Left lobe of liver (tissue), 2 donors: ENCODE measurements at places on chromosomes 5 and 9. TPM values are rescaled to one million over a fixed set of nuclear protein-coding genes. Genes with fewer than 3 reads are reported as not detected.

- DNase-seq = no peak
Observed at GRCh38 chr5:58628626-58629025, 45.8 kb downstream of the RAB3C start.

- no peak for DNase-seq
Observed at GRCh38 chr5:138460032-138460693, 5.1 kb upstream of the EGR1 start.

SLC36A3 gene
- total RNA-seq = not detected

ADAMTS12 gene
- 1.9 TPM for total RNA-seq

- no peak for DNase-seq
Observed at GRCh38 chr9:27701016-27701415, 127.7 kb upstream of the C9orf72 start.

DNA sequence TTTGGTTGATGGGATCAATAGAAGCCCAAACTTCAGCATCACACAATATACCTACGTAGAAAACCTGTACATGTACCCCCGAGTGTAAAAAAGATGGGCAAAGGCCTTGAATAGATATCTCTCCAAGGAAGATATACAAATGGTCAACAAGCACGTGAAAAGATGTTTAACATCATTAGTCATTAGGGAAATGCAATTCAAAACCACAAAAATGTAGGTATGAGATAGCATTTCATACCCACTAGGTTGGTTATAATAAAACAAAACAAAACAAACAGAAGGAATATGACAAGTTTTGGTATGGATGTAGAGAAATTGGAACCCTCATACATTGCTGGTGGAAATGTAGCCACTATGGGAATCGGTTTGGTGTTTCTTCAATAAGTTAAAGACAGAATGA, 33.1 kb upstream of the PPARGC1B start:
- no peak for DNase-seq

DNA sequence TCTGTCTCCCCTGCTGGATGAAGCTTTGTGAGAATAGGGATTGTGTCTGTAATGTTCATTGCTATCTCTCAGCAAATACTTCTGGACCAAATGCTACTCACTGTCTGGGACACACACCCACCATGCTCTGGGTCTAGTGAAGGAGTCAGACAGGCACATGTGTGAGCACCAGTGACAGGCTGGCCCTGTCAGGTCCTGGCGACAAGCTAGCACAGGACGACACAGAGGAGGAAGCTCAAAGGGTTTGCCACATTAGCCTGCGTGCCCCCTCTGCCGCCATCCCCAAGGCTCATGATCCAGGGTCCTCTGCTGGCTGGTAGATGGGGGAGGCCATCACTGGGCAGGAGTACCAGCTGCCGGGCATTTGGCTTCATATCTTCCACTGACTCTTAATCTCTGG, 23.3 kb downstream of the LRSAM1 start:
- DNase-seq = no peak

DNA sequence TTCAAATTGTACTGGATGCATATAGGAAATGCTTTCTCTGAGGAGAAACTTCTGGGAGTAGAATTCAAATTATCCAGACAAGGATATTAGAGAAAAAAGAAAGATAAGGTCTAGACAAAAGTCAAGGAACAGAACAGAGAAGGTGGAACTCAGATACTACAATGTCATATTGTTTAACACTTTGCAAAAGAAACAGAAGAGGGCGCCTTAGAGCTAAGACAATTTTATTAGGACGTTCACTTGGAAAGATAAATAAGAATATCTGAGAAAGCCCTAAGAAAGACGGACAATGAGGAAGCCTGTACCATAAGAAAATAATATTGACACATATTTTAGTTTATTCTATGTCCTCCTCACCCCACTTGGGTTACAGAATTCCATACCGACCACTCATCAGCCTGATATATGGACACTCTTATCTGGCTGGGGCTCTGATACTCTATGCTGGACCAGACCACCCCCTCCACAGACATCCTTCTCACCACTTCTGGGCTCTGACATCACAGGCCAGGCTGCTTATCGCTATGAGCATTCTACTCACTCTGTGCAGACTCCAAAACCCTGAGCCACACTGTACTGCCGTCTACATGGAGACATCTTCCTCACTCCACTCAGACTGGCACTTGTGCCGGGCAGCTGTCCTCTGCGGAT, 9.1 kb upstream of the AK3 start:
- DNase-seq = no peak

DNA sequence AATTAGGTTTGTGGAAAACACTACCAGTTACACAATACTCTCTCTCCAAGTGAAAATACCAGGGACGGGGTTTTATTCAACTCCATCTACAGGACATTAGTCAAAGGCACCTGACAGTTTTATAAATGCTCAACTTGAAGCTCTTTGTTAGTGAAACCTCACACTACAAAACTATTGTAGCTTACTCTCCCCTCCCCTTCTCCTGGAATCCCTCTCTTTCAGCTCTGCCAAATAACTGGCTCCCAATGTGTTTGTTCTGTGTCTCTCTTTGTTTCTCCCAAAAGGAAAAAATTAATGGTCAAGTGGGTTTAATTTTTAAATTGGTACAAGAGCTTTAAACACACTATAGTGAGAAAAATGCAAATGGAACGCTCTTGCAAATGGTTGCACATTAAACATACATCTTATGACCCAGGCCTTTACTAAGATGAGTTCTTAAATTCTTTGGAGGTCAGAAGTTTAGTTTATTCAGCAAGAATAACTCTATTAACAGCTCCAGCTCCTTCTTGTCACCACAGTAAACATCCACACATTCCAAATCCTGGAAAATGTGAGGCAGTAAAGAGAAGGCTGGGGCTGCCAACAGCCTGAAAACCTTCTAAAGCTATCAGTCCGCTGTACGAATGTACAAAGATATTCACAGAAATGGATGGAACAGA, 48.4 kb downstream of the ZNF608 start:
- DNase-seq = no peak

PALM2AKAP2 gene
- 32.1 TPM for total RNA-seq

- no peak for DNase-seq
Observed at GRCh38 chr5:1468247-1468612, 23.0 kb upstream of the SLC6A3 start.

DNA sequence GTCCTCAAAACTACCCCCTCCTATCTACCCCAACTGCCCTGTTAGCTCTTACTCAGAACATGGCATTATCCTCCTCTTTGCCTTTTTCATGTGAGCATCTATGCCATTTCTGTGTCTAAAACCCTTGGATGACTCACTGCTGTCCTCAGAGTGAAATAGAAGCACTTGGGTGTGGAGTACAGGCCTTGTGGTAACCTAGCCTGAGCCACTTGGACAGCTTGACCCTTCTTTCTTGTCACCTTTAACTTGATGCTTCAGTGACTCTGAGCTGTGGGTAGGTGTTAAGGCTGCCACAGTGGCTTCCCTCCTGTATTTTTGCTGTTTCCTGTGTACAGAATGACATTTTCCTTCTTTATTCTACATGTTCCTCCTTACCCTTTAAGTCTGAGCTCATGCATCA, 391.4 kb downstream of the SH3GL2 start:
- DNase-seq = no peak

DNA sequence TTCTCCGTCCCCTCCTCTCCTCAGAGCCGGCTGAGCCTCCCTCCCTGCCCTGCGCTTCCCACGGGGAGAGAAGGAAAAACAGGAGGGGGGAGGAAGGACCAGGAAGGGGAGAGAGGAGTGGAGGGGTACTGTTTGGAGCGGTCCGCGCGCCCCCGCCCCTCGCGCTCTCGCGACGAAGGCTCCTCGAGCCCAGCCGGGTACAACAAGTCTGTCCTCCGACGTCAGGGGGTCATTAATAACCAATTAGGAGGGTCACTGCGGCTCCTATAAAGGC, 480 bp upstream of the PRDM12 start:
- DNase-seq = no peak

FCHO2 gene
- total RNA-seq = 9.4 TPM

- no peak for DNase-seq
Observed at GRCh38 chr5:135073761-135074345, 39.8 kb upstream of the PITX1 start.

DNA sequence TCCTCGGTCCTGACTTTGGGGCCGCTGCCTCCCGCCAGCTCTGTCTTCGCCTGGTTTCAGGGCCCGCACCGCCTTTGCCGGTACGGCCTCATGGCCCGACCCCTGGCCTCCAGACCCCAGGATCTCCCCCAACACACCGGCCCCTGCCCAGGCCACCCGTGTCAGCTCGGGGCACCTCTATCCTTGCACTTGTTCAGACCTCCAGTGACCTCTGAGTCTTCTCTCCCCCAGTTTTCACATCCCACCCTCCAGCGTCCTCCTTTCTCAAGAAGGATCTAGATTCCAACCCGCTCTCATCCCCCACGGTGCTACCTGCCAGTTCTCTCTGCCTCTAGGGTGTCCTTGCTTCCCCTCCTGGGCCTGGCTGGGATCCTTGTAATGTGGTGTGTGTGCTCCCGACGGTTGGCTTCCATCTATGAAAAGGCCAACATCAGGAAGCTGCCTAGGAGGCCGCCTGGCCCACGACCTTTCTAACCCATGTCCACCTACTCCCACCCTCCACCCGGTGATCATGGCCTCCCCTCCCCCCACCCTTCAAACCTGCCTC, 61.1 kb downstream of the SPATA31C2 start:
- DNase-seq = no peak

FAM78A gene
- total RNA-seq = 1.2 TPM

DNA sequence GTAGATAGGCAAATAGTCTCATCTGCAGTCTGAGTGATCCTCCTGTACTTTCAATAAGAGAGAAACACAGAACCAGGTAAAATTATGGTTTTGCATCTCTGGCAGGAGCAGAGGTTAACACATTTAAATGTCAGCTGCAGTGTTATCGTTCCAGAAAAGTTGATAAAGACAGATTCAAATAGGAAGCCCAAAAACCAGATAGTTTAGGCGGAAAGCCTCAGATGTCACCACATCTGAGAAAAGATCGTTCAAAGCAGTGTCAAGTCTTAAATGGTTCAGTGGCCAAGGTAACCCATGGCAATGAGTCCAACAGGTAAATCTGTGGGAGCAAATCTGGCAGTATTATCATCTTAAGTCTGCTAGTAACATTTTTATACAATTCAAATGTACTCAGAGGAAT, 542.1 kb upstream of the MEF2C start:
- no peak for DNase-seq

DNA sequence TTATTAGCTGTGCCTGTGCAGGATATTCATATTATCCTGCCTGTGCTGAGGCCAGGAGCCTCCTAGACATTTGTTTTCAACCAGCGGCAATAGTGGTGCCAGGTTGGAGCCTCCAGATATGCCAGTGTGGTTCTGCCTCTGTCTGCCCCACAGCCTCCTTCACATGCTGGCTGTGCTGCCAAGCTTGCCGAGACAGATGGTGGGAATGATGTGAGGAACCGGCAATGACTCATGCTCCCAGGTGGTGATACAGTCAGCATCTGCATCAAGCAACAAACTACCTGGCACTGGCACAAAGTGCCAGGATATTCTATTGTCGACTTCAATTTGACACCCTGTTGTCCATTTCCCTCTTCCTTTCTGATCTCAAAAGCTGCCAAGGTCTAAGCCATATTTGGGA, 285.7 kb downstream of the CHSY3 start:
- DNase-seq = no peak

DNA sequence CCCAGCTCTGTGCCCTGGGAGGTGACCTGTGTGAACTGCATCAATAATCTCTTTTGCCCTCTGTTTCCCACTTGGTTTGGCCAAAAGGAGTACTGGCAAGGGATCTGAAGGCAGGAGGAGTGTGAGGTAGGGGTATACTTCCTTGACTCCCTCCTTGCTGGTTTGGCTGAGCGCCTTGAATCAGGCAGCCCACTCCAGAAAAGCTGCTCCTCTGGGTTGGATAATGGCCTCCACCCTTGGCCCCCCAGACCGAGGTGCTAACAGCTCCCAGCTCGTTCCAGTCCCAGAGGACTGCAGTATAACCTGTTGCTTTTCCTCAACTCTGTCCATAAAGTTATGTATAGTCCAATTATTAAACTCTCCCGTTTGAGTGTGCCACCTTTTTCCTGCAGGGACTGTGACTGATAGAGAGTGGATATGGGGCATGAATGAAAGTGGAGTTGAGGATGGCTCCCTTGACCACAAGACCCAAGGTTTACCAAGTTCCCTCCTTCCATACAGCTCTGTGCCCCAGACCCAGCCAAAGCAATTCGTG, 88.2 kb upstream of the HAND1 start:
- DNase-seq = no peak

ACOT12 gene
- total RNA-seq = 51.6 TPM

GRCh38 chr5:115487168-115487567, 57.4 kb downstream of the FEM1C start:
- no peak for DNase-seq

DNA sequence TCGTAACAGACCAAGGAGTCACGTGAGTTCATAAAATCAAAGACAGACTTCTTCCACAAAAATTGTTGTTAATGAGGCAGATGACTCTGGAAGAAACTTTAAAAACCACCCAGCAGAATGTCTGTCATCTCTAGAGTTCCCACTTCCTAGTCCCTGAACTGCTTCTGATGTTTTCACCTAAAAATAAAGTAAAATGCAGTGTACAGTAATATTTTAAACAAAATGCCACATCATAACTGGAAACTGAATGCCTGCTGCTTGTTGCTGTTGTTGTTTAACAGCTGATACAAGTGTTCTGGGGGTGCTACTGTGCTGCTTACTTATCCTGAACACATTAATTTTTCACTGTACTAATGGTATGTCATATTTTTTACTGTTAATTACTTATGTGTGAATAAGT, 577.2 kb downstream of the MTRR start:
- no peak for DNase-seq

GRCh38 chr9:89304834-89305188, 6.2 kb upstream of the CKS2 start:
- no peak for DNase-seq

GRCh38 chr5:56951946-56952691, at the start of gene MIER3:
TSS of gene MIER3 (minus strand) at chr5:56952123. CDS start at chr5:56952102, 21 bp downstream.
- DNase-seq = peak; percentile 85

DNA sequence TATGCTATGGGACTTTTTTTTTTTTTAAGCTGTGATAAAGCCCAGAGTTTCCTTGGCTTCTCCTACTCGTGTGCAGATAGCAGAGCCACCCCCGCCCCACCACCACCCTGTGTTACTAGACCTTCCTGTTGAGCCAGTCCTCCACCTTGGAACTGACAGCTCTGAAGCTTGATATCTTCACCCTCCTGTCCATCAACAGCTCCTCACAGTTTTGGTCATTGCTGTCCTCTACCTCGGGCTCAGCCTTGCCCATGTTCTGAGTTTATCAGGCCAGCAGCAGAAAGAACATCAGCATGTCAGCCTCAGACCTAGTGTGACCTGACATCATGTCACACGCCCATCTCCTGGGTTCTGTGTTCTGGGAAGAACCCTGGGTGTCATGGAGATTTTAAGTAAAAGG, 167.1 kb upstream of the RAI14 start:
- DNase-seq = no peak

YIPF5 gene
- 18.0 TPM for total RNA-seq

- DNase-seq = no peak
Observed at GRCh38 chr5:74141053-74141452, 499.5 kb downstream of the ENC1 start.

DNA sequence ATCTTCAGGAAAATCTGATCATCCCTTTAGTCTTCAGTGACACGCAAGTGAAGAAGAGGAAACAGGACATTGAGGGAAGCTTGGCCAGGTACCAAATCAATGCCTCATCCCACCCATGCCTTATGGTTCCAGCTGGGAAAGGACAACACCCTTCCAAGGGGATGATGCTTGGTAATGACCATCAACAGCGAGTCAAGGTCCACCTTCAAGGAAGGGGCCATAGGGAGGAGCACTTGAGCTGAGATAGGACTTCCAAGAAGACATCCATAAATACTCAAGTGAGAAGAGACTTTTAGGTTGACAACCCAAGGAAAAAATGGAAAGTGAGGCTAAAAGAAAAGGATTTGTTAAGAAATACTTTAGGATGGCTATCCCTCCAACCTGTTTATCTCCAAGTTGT, 27.1 kb upstream of the GAS1 start:
- no peak for DNase-seq

PCDHA9 gene
- total RNA-seq = not detected

- DNase-seq = no peak
Observed at GRCh38 chr9:89766991-89767390, 162.2 kb downstream of the GADD45G start.
